ENCODE measurements at places on chromosomes 5 and 9. TPM values are rescaled to one million over a fixed set of nuclear protein-coding genes. Genes with fewer than 3 reads are reported as not detected.

PTGES gene
- 2.9 TPM for total RNA-seq

TOR4A gene
- 2.8 TPM for total RNA-seq

- no peak for DNase-seq
These were observed 3.0 kb upstream of the SLC44A1 start for GRCh38 chr9:105241356-105242043.

- no peak for DNase-seq
These were observed 709 bp upstream of the SH3PXD2B start for GRCh38 chr5:172455087-172455381.

DNA sequence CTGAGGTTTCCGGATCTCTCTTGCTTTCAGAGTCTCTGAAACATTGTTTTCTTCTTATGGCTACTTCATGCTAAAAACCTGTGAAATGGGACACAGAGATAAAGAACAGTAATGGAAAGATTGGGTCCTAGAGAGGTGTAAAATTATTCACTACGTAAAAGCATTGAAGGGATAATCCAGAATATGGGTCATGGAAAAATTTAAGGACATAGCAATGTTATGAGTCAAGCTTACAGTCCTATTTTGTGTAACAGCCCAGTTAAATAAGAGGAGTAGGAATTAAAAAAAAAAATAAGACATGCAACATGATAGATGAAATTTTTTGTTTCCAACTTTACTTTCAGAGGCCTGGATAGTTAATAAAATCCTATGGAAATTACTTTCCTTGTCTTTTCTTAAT is 61.9 kb upstream of the ELL2 start:
- no peak for DNase-seq

GRCh38 chr9:91994422-91994821 is 44.4 kb upstream of the ROR2 start:
- DNase-seq: no peak

DNA sequence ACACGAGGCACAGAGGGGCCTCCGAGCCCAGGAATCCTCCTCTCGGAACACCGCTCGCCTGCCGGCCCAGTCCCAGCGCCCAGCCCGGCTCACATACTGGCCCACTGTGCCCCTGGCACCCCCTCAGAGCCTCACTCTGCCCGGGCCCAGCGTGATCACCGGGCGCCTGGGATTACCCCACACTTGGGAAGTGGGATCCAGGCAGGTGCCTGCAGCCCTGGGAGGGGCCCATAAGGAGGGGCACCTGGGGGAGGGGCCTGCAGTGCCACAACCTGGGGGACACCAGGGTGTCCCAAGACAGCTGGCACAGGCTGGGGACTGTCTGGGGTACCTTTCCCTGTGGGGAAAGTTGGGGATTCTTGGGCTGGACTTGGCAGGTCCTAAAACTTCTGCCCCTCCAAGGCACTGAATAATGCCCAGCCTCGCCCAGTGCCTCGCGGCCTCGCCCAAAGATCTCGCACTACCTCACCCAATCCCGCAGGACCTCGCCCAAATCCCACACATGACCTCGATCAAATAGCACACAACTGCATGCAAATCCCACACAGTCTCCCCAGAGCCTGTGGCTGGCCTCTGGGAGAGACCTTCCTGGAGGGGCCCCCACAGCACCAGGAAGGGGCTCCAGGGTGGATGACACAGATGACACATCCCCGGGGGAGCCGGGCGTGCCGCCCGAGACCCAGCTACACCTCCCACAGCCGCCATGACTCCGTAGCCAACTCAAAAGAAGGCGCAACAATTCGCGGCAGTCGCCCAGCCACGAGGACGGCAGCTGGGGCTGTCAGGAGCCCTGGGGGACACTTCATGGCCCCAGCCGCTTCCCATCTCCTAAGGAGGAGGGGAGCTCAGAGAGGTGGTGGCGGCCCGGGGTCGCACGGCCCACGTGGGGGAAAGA is 13.7 kb downstream of the NOTCH1 start:
- no peak for DNase-seq

DNA sequence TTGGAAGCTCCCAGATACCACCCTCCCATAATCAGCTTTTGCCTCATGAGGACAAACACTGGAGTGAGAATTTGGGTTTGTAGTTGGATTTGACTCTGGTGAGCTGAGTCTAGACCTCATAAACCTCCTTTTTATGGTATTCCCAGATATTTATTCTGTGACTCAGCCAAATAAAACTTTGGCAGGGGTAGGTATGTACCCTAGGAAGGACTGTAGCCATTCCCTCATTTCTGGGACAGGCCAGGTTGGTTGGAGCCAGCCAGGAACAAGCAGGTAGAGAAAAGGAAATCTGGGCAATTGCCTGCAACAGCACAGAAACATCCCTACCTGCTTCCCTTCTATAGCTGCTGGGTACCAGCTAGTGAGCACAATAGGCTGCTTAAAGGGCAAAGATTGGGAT is 19.4 kb downstream of the ENHO start:
- DNase-seq: no peak

DNA sequence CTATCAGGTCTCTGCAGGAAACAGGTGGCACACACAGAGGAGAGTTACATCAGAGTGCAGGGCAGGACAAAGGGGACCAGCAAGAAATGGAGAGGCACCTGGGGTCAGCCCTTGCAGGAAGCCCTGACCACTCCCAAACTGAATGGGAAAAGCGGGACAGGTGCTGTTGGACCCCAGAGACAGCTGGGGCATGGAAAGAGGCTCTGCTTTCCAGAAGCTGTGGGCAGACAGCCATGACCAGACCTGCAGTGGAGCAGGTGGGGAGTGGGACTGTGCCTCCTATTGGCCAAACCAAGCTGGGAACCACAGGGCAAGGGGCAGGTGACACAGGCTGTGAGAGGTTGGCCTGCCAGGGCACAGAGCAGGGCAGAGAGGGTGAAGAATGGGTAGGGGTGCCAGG is 125.8 kb downstream of the BOD1 start:
- no peak for DNase-seq

GRCh38 chr5:79567926-79568549 is 44.2 kb upstream of the TENT2 start:
- DNase-seq: peak; percentile 44

GRCh38 chr5:72125941-72126620 is 18.8 kb downstream of the MAP1B start:
- DNase-seq: no peak

Measured in neural progenitor cell (in vitro differentiated cells).